ENCODE measurements at places on chromosomes 2 and 18.

GRCh38 chr2:128477026-128477820 lies 158.6 kb upstream of the HS6ST1 start:
- DNase-seq = no peak

DNA sequence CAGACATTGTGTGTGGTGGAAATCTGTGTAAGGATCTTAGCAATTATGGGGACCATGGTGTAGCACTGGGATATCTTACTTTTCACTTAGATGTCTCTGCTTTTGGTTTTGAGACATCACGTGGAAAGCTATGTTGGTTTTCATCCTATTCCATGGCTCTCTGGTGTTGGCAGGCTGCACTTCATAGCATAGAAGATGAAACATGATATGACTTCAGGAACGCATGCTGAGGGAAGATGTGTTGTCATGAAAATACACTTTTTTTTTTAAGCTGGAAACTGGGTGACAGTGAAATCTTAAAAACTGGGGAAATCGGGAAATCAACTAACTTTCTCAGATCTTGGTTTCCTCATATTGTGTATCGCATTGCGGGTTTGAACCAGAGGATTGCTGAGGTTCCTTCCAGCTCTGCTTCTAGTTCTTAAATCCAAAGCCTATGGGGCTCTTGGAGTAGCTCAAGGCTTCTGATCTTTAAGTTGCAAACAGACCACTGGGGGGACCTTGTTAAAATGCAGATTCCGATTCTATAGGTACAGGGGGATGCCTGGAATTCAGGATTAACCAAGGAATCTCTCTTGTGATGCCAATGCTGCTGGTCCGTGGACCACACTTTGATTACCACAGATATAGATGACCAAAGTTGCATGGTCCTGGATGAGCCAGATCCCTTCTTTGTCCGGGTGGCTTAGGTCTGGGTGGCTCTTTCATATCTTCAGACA lies 160.7 kb downstream of the SH3RF3 start:
- DNase-seq = no peak

DNA sequence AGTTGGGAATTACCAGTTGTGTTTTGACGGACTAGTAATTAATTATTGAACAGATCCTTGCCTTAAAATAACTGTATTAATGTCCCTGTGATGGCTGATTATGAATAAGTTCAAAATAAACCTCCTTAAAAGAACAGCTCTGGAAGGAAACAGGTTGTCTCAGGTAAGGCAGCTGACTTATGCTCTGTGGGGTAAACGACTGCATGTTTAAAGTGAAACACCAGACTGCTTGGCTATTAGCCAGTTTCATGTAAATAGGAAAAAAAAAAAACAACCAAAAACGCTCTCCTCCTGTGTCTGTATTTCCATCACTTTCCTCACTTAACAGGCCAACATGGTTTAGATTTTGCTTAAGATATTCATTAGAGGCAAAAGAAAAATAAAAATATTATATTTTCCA lies 243.6 kb downstream of the TMEM182 start:
- no peak for DNase-seq

GRCh38 chr2:28055325-28055970 lies 164.9 kb downstream of the BABAM2 start:
- no peak for DNase-seq

GRCh38 chr2:203898657-203899056 lies 31.1 kb downstream of the CTLA4 start:
- no peak for DNase-seq

GRCh38 chr2:69013840-69014821 lies 1.2 kb downstream of the ANTXR1 start:
- DNase-seq = no peak

- no peak for DNase-seq
These were observed 275.9 kb downstream of the DCC start for GRCh38 chr18:52615943-52616342.

- DNase-seq = no peak
These were observed 205.9 kb downstream of the BABAM2 start for GRCh38 chr2:28096421-28096820.

- no peak for DNase-seq
These were observed 229.7 kb upstream of the AGAP1 start for GRCh38 chr2:235264121-235264493.

- no peak for DNase-seq
These were observed 326.9 kb downstream of the FSIP2 start for GRCh38 chr2:186065491-186065890.

DNA sequence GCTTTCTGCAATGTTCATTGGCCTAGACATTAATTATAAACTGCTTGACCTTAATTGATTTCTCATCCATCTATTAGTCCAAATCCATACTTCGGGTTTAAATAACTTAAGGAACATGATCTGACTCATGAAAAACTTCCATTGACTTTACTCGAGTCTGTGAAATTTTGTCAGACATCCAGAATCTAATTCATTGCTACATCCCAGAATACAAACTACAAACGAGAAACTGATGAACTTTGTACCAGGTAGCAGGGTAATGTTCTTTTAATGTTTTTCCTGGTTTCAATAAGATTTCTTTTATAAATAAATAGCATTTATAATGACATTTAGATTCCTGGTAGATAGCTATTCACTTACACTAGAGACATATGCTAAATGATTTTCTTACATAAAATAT lies 36.0 kb upstream of the IKZF2 start:
- DNase-seq = no peak

- no peak for DNase-seq
These were observed 47.2 kb upstream of the ID2 start for GRCh38 chr2:8634466-8635172.

GRCh38 chr2:17757321-17757720 lies 3.4 kb downstream of the GEN1 start:
- DNase-seq = no peak

DNA sequence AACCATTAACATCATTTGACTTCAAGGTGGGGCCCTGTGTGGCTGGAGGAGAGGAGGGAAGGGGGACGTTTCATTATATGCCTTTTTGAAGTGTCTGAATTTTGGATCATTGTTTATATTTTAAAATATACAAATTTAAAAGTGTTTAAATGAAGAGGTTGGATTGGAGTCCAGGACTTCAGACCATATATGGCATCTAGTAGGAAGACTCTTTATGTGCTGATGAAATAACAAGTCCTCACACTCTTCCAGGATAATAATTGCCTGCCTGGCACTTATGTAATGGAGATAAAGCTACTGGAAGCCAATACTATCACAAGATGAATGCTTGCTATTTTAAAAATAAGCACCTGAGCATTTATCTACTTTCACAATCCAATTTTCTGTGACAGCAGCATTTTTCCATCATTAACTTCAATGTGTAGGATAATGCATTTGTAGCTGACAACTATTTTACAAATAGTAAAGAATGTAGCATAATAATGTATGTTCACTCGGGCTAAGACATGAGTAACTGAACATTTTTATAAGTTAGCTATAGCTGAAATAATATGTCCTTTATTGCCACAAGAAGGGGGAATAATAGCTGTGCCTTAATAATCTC lies 188.4 kb downstream of the MTCL1 start:
- DNase-seq = no peak

GRCh38 chr2:171957061-171957460 lies 34.8 kb downstream of the HAT1 start:
- DNase-seq = no peak

DNA sequence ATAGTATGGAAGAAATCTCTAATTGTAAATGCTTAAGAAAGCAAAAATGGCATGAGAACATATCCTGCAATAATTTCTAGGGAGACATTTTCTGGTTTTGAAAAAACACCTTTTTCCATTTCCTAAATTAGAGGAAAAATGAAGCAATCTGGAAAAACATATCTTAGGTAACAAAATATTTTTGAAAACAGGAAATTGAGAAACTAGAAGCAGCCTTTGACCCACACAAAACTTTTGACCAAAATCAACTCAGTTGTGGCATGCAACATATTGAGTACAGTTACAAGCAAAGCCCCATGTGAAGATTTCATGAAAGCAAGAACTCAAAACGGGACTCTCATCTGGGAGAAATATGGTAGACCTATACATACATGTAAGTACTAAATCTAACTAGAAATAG lies 28.6 kb upstream of the CHAC2 start:
- no peak for DNase-seq

GRCh38 chr18:50099725-50100407 lies 95.1 kb downstream of the MYO5B start:
- no peak for DNase-seq

- DNase-seq = peak; percentile 18
These were observed 751 bp upstream of the NMI start for GRCh38 chr2:151289972-151290866.

DNA sequence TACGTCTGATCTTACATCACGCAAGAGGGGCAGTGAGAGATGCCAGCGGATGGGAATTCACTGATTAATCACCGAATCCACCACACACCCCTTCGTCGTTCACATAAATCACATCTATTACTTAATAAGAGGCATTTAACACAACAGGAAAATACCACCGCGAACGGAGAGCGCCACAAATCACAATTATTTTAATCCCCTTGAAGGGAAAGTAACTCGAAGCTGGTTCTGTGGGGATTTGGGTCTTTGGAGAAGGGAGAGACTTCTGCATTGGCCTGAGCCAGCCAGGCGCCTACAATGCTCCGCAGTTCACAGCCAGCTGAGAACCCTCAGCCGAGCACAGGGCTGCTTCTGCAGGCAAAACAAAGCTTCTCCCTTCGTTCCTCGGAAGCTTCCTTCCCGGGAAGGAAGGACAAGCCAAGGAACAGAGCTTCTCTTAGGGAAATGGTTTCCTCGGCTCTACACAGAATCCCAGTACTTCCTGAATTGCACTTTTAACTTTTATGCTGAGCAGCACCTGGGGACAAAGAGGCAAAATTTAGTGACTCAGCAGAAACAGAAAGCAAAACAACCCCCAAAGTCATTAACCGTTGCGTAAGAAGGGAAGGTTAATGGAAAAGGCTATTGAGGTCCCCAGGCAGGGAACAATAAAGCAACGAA lies at the start of gene LRP1B:
Gene LRP1B, minus strand, starts transcription at position 7 of the 660 bp plus-strand sequence. CDS start 287 bp downstream, outside the sequence.
- DNase-seq = no peak

GRCh38 chr18:51425475-51425874 lies 228.0 kb upstream of the MEX3C start:
- DNase-seq = no peak

DNA sequence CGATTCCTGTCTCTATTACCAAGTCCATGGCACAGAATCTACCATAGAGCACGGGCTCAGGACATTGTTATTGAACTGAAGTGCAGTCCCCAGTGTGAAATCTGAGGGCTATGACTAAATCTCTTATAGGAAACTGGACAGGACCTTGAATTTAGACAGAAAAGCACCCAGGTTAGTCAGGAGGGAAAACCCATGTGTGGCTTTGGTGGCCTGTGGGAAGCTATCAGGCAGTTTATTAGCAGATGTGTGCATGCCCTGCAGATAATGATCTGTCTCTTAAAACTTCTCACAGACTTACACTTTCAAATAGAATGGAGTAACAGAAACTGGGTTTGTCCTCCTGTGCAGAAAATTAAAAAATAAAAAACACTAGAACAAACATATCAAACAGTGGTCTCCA lies 610.0 kb upstream of the RAB6C start:
- DNase-seq = no peak

GRCh38 chr2:204669382-204669781 lies 124.1 kb downstream of the PARD3B start:
- DNase-seq = no peak

DNA sequence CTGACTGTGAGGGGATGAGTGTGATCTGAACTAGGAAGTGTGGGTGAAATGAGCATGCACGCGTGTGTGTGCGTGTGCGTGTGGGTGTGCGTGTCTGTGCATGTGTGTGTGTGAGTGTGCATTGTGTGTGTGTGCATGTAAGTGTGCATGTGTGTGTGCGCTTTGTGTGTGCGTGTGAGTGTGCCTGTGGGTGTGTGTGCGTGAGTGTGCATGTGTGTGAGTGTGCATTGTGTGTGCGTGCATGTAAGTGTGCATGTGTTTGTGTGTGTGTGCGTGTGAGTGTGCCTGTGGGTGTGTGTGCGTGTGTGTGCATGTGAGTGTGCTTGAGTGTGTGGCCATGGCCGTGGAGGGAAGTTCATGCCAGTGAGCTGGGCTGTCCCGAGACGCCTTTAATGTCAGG lies 76.3 kb downstream of the RTP5 start:
- DNase-seq = no peak

DNA sequence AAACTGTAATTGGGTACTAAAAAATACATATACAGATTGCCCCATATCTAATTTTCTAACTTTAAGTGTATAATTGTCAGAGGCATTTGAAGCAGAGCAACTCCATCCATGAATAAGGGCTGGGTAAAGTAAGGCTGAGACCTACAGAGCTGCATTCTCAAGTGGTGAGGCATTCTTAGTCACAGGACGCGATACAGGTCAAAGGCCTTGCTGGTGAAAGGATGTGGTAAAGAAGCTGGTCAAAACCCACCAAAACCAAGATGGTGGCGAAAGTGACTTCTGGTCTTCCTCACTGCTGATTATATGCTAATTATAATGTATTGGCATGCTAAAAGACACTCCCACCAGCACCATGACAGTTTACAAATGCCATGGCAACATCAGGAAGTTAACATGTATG lies 50.0 kb downstream of the SLC8A1 start:
- no peak for DNase-seq

- DNase-seq = no peak
These were observed 522.1 kb downstream of the NR4A2 start for GRCh38 chr2:155810411-155810810.

- DNase-seq = no peak
These were observed 322.1 kb downstream of the EN1 start for GRCh38 chr2:118525346-118525745.

- DNase-seq = no peak
These were observed 12.3 kb downstream of the MAP3K20 start for GRCh38 chr2:173087793-173088496.

DNA sequence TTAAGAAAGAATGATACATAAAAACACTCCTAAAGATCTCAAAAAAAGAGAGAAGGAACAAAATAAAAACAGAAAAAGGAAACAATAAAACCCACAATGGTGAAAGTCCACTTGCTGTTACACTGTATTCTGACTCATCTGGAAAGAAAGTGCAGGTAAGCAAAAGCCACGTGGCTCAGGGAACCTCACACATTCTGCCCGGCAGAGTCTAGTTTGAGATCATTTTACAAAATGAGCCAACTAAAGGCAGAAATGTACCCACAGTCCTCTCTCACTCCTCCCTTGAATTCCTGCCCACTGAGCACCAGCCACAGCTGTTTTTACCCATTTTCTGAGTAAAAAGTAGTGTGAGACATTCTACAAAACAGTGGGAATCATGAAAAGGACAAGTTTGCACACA lies 10.0 kb downstream of the KCNH7 start:
- no peak for DNase-seq

GRCh38 chr2:121707344-121707919 lies 29.2 kb downstream of the NIFK start:
- DNase-seq = no peak

- DNase-seq = no peak
These were observed 1022.9 kb upstream of the NRXN1 start for GRCh38 chr2:52054824-52055223.

DNA sequence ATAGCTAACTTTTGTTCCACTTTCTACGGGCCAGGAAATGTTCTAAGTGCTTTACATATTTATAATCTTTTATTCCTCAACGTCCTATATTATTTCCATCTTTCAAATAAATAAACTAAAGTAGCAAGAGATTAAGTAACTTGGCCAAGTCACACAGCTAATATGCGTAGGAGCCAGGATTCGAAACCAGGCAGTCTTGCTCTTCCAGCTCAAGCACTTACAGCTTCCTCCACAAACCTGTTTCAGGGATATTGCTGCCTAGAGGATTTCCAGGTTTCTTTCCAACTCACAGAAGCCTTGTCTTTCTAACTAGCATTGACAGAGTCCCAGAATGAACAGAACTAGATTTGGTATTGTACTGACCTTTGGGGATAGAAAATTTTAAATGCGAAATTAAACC lies 102.5 kb downstream of the FIGN start:
- DNase-seq = no peak

GRCh38 chr2:196208915-196209314 lies 37.5 kb upstream of the STK17B start:
- no peak for DNase-seq

- DNase-seq = no peak
These were observed 46.8 kb upstream of the PPM1B start for GRCh38 chr2:44121899-44122298.

Data from activated CD4-positive, alpha-beta T cell treated with anti-CD3 and anti-CD28 coated beads, Interleukin-2, amount 50 U/mL, for 24 hours (primary cell).